ENCODE measurements at places on chromosomes 5 and 9.

- DNase-seq: no peak
Observed at GRCh38 chr5:54390539-54391031, 64.9 kb upstream of the HSPB3 start.

DNA sequence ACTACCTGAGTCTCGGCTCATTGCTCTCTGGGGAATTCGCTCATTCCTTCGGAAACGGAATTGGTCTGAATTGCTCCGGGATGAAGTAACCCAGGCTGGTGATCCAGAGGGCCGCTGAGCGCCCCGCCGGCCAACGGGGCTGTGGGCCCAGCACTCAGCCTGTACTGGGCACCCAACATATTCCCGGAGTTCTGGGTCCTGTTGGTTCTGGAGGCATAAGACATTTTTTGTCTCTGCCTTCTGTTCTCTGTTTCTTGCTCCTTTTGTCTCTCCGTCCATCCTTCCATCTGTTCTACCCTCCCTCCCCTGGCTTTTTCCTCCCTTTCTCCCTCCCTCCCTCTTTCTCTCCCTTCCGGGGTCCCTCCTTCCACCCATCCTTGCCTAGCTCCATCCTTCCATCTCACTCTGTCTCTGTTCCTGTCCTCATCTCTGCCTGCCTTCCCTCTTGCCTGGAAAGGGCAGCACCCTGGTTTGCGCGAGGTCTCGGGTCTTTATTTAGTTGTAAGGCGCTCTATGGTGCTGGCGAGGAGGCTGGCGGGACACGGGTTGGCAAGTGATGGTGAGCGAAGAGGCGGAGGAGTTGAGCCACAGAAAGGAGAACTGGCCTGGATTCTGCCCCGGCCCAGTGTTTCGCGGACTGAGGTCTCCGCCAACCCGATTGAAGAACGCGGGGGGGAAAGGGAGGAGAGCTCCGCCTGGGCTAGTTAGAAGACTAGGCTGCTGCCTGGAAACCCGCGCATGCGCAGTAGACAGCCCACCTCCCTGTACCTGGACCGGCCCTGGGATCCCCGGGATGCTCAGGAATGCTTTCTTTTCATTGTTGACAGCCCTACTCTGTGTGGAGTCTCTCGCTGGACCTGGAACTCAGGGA, 1468.0 kb downstream of the FOXD4L5 start:
- DNase-seq: peak; percentile 89

- peak; percentile 47 for DNase-seq
Observed at GRCh38 chr5:180067986-180068385, 3.6 kb downstream of the RNF130 start.

GRCh38 chr9:14356351-14357265, 42.7 kb upstream of the NFIB start:
- no peak for DNase-seq

- DNase-seq: peak; percentile 37
Observed at GRCh38 chr5:107542428-107542827, 128.3 kb downstream of the EFNA5 start.

DNA sequence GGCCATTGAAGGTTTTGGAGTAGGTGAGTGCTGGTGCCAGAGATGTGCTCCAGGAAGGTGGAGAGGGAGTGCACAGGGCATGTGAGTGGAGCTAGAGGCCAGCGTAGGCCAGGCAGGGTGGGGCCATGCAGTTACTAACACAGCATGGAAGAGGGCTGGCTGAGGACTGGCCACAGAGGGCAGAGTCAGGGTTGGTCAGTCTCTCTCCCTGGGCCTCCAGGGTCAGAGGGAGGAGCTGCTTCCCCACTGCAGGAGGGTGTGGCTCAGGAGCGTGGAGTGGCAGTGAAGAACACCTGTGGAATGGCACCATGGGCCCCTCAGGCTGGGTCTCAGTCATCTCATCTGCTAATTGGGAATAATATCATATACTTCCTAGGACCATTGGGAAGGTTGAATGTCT, 167.7 kb downstream of the MACROH2A1 start:
- DNase-seq: no peak

GRCh38 chr5:150443242-150444075, 6.1 kb downstream of the RPS14 start:
- no peak for DNase-seq

DNA sequence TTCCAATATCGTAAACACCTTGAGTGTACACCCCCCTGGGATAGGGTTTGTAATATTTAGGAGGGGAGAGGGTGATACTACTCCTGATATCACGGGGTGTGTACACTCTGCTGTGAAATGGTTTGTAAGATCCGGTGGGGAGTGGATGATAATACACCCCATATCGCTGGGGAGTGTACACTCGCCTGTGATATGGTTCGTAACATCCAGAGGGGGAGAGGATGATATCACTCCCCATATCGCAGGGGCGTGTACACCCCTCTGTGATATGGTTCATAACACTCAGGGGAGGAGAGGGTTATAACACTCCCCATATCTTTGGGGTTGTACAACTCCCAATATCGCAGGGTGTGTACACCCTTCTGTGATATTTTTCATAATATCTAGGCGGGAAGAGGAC, 33.8 kb upstream of the SLC25A48 start:
- no peak for DNase-seq

DNA sequence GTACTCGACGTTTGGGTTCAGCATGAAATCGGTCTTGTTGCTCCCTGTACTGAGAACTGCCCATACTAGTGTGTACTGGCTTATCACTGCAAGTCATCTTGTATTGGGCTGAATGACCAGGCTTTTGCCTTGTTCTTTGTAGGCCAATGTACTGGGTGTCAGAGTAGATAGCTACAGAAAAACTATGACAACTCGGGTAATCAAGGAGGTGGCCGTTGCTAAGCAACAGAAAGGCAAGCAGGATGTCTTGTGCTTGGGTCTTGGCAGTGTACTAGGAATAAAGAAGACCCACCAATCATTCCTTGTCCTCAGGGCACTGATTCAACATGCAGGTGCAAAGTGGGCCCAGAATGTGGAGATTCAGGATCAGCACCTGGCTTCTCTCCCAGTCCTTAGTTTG, 11.9 kb upstream of the SHISAL2B start:
- DNase-seq: no peak

GRCh38 chr5:9302218-9302617, 243.7 kb downstream of the SEMA5A start:
- DNase-seq: no peak

GRCh38 chr5:72949481-72949880, 6.4 kb upstream of the FCHO2 start:
- no peak for DNase-seq

GRCh38 chr9:84371737-84372136, 31.2 kb upstream of the SLC28A3 start:
- peak; percentile 12 for DNase-seq

DNA sequence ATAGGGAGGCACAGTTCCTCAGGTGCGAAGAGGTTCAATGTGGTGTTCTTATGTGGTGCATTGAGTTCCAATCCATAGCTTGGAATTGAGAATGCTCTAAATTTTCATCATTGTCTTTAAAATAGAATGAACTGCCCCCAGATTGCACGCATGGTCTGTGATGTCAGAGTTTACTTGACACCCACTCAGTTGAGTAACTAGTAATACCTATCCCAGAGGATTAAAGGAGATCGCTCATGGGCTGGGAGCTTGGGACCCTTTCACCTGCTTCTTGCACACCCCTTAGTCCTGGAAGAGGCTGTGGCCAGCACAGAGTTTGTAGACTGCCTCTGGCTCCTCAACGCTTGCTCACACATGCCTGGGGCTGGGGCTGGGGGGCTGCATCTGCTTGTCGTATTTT, 95.1 kb upstream of the OTULINL start:
- DNase-seq: no peak

- no peak for DNase-seq
Observed at GRCh38 chr9:19876569-19877316, 87.9 kb upstream of the SLC24A2 start.

DNA sequence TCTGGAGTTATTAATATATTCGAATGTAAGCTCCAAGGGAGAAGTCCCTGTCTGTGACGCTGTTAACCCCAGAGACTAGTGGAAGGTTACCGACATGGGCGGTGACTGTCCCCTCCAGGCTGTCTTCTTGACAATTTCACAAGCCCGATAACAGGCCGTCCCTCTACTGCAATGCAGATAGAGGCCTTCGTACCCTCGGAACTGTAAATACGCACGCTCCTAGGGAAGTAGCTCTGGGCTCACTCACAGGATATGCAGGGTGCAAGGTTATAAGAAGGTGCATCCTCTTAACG, 680 bp upstream of the RFK start:
- DNase-seq: no peak

DNA sequence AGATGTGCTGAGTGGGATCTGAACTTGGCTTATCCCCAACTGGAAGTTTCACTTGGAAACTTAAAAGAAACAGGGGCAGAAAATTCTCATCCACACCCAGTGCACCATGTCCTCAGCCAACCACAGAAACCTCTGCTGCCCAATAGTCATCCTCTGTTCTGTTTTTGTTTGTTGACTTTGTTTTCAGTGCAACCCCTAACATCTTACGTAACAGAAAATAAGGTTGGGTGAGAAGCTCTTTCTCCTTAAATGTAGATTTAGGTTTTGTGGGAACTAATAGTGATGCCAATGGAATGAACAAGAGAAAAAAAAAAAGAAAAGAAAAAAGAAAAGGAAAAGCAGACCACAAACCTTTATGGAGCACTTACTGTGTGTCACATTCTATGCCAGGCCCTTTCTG, 262.8 kb downstream of the PAPPA start:
- DNase-seq: no peak

DNA sequence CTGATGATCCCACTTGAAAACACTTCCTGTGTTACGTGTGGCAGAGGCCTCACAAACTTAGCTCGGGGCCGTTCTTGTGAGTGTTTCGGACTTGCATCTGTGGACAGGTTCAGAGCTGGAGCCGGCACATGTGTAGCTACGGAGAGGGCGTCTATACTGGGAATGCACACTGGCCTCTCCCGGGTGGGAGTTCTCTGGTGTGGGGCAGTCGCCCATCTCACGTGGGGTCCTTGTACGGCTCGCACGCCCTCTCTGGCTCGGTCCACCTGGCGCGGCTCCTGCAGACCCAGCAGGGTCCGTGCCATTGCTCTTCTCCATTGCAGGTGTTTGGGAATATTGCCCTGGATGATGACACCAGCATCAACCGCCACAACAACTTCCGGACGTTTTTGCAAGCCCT, 197.9 kb downstream of the CACNA1B start:
- DNase-seq: no peak

DNA sequence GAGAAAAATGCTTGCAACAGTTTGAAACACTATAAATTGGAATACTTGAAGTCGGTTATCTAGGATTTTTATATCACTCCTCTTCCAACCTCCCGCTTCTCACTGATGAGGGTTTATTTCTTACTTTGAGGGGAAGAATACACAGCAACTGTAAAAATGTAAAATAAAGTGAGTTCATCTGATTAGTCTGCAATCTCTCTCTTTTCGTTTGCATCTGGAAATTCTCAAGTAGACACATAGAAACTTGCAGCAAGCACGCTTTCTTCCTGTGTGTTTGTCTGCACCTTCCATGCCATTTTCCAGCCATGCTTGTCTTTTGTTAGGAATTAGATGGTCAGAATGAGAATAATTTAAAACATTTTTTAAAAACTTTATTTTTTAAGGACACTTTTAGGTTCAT, 45.1 kb upstream of the TAF11L2 start:
- no peak for DNase-seq

DNA sequence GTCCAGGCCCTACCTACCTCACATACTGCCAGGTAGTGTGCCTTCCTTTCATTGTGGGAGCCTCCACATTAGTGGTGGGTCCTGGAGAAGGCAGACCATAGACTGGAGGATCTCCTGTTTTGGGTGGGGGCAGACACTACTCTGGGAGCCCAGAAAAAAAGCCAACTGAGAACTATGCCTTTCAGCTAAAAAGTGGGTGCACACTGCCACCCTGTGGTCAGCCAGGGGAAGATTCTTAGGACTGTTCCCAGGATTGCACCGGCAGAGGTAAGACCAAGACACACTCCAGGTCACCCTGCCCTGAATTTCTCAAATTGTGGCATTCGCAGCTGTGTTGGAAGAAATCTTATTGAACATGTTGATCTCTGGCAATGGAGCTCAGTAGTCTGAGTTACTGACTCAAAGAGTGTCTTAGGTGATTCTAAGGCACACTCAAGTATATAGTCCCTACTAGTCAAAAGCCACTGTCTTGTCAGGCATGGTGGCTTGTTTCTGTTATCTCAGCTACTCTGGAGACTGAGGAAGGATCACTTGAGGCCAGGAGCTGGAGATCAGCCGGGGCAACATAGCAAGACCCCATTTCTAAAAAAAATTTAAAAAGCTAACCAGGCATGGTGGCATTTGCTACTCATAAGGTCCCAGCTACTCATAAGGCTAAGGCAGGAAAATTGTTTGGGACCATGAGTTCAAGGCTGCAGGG, 3.6 kb downstream of the SIGMAR1 start:
- peak; percentile 75 for DNase-seq

All from lung (tissue), 17 donors.